Kidney (tissue), 22 donors: ENCODE measurements at places on chromosomes 6 and 20. TPM values are rescaled to one million over a fixed set of nuclear protein-coding genes. Genes with fewer than 3 reads are reported as not detected.
A peak's percentile ranks its signal among the peaks of the same experiment; 100 is the strongest.

- H3K36me3 ChIP-seq, result no peaks in the 10 kb centered on the region
- peak overlapping the region; percentile 58 for H3K4me3 ChIP-seq
- no peak overlapping the region for H3K27ac ChIP-seq
- no peaks in the 10 kb centered on the region for H3K27me3 ChIP-seq
- H3K4me1 ChIP-seq, result no peaks in the 10 kb centered on the region
These were observed 140.1 kb downstream of the NRN1 start for GRCh38 chr6:5866547-5867051.

DNA sequence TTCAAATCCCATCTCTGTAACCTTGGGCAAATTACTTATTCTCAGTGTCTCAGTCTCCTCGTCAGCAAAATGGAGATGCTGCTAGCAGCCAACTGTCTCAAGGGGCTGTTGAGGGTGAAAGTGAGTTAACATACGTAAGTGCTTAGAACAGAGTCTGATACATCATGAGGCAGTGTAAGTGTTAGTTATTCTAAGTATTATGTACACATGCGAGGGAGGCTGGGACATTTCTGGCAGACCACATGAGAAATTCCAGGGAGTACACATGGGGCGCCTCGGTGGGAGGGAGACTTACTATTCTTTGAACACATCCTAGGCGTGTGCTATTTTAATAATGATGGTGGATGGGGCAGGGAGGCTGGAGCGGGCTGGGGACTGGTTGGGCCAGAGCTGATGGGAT is 99.1 kb downstream of the DLGAP4 start:
- H3K36me3 ChIP-seq, result no peaks in the 10 kb centered on the region
- H3K4me3 ChIP-seq, result no peak overlapping the region
- DNase-seq, result no peak
- H3K4me1 ChIP-seq, result no peaks in the 10 kb centered on the region

- H3K36me3 ChIP-seq, result no peaks in the 10 kb centered on the region
- H3K27me3 ChIP-seq, result no peaks in the 10 kb centered on the region
- H3K27ac ChIP-seq, result no peak overlapping the region
These were observed 973.1 kb upstream of the DEFB115 start for GRCh38 chr20:30284281-30284905.

DNA sequence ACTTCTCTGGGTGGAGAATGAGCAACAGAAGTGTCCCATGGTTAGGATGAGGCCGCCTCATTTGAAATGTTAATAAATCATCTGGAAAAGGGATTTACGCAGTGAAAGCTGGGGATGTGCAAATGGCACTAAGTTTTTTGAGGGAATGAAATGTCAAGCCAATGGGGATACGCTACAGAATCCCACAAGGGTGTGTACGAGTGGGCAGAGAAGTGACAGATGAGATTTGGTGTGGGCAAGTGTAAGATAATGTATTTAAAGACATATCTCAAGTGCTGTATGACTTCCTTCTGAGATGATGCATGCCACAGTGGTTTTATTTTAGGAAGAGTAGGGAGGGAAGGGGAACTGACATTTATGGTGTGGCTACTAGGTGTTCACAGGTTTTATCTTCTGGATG is 100.6 kb downstream of the LRFN2 start:
- H3K4me1 ChIP-seq, result no peaks in the 10 kb centered on the region
- H3K27me3 ChIP-seq, result no peaks in the 10 kb centered on the region
- no peak overlapping the region for H3K27ac ChIP-seq
- H3K36me3 ChIP-seq, result no peaks in the 10 kb centered on the region

- DNase-seq, result no peak
- H3K27me3 ChIP-seq, result no peaks in the 10 kb centered on the region
- H3K27ac ChIP-seq, result no peak overlapping the region
These were observed 43.3 kb upstream of the SCGN start for GRCh38 chr6:25608558-25609174.

GRCh38 chr6:41059556-41059955 is 6.6 kb downstream of the APOBEC2 start:
- no peak for DNase-seq
- H3K4me3 ChIP-seq, result no peak overlapping the region
- H3K36me3 ChIP-seq, result no peaks in the 10 kb centered on the region

- H3K27me3 ChIP-seq, result no peaks in the 10 kb centered on the region
- no peaks in the 10 kb centered on the region for H3K4me1 ChIP-seq
- H3K36me3 ChIP-seq, result peaks cover 2% of the 10 kb centered on the region
- H3K27ac ChIP-seq, result no peak overlapping the region
- DNase-seq, result no peak
These were observed 123.5 kb downstream of the LMBRD1 start for GRCh38 chr6:69673298-69673697.

DNA sequence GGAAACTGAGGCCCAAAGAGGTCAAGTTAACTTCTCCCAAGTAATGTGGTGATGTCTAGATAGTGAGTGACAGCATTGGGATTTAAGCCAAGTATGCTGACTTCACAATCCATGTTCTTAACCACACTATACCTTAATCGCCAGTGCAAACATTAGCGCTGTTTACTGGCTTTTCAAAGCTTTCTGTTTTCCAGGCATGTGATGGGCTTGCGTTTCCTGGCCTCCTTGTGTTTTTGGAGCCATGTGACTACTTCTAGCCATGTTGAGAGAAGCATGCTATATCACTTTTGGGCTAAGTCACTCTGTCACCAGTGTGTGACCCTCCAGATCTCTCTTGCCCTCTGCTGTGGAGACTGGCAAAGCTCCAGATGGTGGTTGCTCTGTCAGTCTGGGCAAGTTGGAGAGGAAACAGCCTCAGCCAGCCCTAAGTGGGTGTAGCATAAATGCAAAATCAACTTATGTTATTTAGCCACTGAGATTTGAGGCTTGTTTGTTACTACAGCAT is 76.9 kb downstream of the ANKRD6 start:
- DNase-seq, result no peak
- no peak overlapping the region for H3K27ac ChIP-seq
- H3K4me3 ChIP-seq, result no peak overlapping the region

DNA sequence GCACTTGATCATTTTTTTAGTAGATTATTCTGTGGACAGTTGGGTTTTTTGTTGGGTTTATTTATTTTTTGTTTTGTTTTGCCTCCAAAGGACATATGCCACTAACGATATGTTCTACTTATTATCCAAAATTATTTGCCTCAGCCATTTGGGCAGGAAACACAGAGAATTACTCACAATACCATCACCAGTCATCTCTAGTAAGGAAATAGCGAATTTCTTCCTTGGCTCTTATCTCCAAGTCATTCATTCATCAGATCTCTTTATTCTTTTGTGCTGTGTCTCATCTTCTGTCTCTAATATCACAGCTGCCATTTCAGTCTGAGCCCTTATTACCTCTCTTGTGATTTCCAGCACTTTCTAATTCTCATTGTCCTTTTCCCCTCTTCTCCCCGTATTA is 130.4 kb upstream of the SMLR1 start:
- no peaks in the 10 kb centered on the region for H3K4me1 ChIP-seq
- no peaks in the 10 kb centered on the region for H3K27me3 ChIP-seq
- DNase-seq, result no peak
- H3K27ac ChIP-seq, result no peak overlapping the region
- no peak overlapping the region for H3K4me3 ChIP-seq
- H3K36me3 ChIP-seq, result no peaks in the 10 kb centered on the region

The TNXB gene
- 88.2 TPM for total RNA-seq

The LY6G6C gene
- total RNA-seq, result not detected

The CDH26 gene
- total RNA-seq, result 2.4 TPM

The LY86 gene
- 6.1 TPM for total RNA-seq

The ZC2HC1B gene
- total RNA-seq, result not detected

The CCM2L gene
- 13.8 TPM for total RNA-seq
